ENCODE measurements at places on chromosomes 7 and 10. TPM values are rescaled to one million over a fixed set of nuclear protein-coding genes. Genes with fewer than 3 reads are reported as not detected.

GRCh38 chr7:1092806-1093501 lies 5.0 kb downstream of the GPER1 start:
- no peak for DNase-seq

GRCh38 chr10:47184273-47184672 lies 115.7 kb upstream of the GDF10 start:
- DNase-seq: no peak

GRCh38 chr7:93923296-93923695 lies 1.8 kb downstream of the GNG11 start:
- no peak for DNase-seq

DNA sequence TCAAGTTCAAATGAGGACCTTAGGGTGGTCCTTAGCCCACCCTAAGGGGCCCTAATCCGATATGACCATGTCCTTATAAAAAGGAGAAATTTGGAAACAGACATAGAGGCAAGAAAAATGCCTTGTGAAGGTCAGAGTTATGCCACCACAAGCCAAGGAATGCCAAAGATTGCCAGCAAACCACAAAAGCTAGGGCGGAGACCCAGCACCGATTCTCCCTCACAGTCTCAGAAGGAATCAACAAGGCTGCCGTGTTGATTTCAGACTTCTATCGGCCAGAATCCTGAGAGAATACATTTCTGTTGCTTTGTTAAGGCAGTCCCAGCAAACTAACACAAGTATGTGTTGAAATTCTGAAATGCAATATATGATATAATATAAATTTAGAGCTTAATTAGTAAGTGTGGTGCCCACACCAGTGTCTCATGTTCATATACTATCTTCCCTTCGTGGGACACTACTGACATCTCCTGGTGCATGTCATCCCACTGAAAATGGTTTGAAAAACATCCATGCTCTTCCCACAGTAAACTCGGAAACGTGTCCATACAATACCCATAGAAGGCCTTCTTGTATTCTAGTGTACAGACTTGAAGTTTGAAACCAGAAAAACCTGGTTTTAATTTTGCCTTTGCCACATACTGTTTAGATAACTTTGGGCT lies 349.0 kb downstream of the TNS3 start:
- no peak for DNase-seq

Gene ABCA13
- total RNA-seq: 0.16 TPM
